MCF 10A (cell line): ENCODE measurements at places on chromosomes 4 and X. TPM values are rescaled to one million over a fixed set of nuclear protein-coding genes. Genes with fewer than 3 reads are reported as not detected.

- DNase-seq = peak; percentile 32
Observed at GRCh38 chr4:16642897-16643296, 255.5 kb downstream of the LDB2 start.

DNA sequence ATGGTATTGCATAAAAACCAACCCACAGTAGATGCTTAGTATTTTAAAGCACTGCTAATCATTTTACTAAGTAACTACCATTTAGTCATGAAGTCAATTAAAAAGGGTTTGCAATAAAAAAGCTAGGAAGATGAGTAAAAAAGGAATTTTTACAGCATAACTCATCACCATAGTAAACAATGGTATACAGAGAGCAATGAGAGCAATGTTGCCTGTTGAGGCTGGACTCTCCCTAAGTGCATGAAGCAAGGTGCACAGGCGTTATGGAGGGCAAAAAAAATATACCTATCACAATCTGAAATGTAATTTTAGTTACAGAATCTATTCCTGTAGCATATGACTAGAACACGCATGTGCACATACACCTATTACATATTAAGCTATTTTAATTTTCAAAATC is 129.6 kb upstream of the BMP3 start:
- DNase-seq = no peak

PCDH18 gene
- total RNA-seq = 3.5 and 4.9 TPM in 2 replicates

FOXR2 gene
- total RNA-seq = not detected in 2 replicates

TMEM131L gene
- 7.8 and 10.1 TPM in 2 replicates for total RNA-seq

DNA sequence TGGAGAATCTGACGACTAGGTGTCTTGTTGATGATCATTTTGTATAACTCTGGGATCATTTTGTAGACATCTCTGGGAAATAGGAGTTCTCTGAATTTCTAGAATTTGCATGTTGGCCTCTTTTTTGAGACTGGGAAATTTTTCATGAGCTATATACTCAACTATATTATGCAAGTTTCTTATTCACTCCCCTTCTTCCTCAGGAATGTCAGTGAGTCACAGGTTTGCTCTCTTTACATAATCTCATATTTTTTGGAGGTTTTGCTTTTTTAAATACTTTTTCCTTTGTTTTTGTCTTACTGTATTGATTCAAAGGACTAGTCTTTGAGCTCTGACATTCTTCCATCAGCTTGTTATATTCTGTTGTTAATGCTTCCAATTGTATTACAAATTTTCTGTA is 1324.2 kb downstream of the TECRL start:
- peak; percentile 34 for DNase-seq

DNA sequence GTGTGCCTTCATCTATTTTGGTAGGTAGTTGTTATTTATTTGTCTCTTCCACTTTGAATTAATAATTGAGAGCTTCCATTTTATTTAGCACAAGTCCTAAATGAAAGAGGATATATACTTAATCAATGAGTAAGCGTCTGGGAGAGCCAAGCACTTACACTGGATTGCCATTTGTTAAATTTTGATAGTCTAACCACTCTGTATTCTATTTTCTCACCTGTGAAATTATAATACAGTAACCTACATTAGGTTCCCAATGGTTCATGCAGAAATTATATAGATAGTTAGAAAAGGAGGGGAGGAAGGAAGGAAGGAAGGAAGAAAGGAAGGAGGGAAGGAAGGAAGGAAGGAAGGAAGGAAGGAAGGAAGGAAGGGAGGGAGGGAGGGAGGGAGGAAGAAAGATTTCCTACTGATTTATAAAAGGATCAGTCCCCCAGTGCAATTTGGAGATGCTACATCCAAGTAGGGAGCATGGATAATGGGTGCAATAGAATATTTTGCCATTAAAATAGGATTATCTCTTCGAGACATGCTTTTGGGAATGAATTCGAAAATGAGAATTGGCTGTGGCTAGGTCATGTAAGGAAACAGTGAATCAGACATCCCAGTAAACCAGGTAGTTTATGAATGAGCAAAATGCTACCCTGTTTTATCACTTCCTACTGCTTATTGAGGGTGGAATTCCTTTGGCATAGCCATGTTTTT is 239.8 kb downstream of the PCDH7 start:
- DNase-seq = no peak

GRCh38 chr4:186719925-186720694 is 3.5 kb downstream of the FAT1 start:
- peak; percentile 67 for DNase-seq

GRCh38 chr4:8580321-8581093 is at the start of gene GPR78:
TSS of gene GPR78 (plus strand) at chr4:8580392. CDS start at chr4:8580983, 591 bp downstream.
- DNase-seq = no peak

GAGE12E gene
- total RNA-seq = not detected in 2 replicates

VCX gene
- total RNA-seq = not detected in 2 replicates

STPG2 gene
- 0.22 and 0.61 TPM in 2 replicates for total RNA-seq

DNA sequence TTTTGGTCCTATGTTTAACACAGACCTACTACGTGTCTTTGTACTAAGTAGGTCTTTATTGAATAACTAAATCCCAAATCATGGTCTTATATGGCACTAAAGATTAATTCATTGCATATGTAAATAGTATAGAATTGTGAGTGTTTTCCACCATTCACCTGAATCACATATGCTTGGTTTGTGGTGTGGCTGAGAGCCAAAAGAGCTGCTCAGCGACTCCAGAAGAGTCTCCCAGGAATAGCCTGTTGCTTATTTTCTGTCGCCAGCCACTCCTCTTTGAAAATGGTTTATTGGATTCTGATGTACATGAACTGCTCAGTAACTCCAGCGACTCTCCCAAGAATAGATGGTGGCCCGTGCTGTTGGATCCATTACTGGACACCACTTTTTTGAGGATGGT is 184.5 kb downstream of the CLCN4 start:
- DNase-seq = peak; percentile 18

DNA sequence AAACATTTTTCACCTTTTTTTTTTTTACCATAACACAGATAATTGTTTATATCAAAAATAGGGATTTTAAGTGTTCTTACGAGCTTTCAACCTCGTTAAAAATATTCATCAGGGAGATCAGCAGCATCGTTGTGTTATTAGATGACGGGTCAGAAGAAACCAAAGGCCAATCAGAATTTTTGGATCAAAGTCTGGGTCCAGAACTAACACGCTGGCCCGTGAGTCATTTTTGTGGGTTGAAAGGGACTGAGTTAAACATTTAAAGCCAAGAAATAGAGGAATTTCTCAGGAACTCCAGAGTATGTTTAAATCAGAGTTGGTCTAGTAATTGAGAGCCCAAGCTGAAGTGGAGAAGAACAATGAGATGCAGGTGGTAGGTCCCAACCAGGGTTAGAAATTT is 170.8 kb downstream of the TLL1 start:
- DNase-seq = no peak

XKRX gene
- 0.17 and 0.26 TPM in 2 replicates for total RNA-seq

DNA sequence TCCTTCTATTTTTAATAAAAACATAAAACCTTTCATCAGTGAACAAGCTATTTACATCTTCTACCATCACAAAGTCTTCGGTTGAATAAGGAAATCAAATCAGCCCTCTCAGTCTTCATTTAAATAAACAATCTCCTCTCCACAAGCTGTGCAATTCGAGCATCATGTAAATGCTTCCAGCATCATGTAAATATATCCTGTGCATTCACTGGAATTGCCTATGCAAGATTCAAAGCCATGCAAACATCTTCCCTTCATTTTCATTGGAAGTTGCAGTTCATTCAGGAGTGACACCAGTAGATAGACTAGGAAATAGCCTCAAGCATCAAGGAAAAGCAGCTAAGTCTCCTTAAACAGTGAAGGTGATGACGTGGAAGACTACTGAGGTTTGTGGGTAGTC is 77.7 kb upstream of the PCDH19 start:
- no peak for DNase-seq

DNA sequence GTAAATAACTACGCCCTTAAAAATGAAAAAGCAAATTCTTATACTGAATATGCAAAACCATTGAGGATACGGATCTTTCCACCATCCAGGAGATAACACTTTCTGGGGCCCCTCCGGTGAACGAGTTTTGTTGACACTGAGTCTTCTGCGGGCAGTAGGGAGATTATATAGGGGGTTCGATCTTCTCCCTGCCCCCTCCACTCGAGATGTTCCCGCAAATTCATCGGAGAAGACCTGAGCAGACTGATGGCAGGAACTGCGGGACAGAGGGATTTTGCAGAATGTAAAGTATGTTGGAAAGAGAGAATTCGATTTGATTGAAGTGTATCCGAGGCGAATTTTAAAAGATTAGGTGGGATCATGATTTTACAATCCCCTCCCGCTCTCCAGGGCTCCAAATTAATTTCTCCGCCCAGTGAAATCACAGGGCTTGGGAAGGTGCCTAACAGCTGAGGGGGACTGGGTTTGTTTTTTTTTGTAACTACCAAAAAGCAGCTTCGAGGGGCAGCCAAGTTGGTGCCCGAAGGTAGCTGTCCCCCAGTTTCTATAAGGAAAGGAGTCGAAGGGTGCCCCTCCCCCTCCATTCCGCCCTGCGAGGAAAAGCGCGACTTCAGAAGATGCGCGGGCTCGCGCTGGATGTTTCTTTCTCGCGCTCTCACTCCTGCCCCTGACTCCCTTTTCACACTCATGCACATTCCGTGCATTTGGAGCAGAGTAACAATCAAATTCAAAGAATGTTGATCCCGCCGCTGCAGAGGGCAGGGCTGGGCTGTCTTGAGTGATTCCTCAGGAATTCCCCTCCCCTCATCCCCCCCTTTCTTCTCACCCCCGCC is 1.2 kb downstream of the TMEM255A start:
- peak; percentile 13 for DNase-seq

DNA sequence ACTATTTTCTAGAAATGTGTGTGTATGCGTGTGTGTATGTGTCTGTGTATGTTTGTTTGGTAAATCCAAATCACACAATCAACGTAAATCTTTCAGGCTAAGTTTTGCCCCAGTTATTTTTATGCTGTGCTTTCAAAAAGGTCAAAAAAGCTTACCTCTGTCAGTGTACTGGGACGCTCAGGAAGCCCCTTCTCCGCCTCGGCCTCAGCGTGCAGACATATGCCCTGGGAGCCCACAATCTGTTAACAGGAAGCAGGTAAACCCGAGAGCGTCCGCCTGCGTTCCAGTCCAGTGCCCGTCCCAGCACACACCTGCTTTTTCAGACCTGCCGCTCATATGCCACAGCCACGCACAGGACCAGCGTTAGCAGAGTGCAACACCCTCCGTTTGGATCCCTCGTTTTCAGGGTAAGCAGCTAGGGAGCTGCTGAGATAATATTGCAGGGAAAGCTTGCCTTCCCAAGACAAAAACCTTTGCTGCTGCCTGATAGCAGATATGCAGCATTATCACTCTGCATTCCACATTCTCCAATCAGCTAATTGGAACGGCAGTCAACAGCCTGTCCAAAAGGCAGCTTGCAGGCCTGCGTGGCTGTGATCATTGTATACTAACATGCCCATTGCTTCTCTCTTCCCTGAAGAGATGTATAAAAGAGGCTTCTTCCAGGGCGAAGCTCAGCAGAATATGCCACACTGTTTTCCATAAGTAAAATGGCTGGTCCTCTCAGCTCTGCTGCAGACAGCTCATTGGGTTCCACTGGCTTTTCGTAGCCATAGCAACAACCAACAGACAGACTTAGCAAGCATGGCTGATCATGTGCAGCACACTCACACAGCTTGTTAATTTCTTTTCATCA is at the start of gene SORBS2:
SORBS2 (minus strand) TSS at position 686 of the 856 bp plus-strand sequence. CDS start 121,623 bp downstream, outside the sequence.
- DNase-seq = peak; percentile 43

DNA sequence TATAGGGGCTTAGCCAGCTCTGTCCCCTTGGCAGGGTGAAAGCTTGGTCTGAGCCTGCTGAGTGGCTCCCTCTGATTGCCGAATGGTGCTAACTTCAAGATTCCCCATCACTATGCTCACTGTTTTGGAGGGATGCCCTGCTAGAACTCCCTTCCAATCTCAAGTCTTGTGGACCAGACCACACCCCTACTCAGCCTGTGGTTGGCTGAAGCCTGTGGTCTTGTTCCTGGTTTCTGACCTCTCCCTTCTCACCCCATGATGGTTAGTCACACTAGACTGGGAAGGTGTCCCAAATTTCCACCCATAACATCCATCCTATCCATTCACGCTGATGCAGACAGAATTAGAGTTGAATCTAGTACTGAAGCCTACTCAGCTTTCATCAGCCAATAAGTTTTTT is 184.7 kb upstream of the NDP start:
- no peak for DNase-seq

DNA sequence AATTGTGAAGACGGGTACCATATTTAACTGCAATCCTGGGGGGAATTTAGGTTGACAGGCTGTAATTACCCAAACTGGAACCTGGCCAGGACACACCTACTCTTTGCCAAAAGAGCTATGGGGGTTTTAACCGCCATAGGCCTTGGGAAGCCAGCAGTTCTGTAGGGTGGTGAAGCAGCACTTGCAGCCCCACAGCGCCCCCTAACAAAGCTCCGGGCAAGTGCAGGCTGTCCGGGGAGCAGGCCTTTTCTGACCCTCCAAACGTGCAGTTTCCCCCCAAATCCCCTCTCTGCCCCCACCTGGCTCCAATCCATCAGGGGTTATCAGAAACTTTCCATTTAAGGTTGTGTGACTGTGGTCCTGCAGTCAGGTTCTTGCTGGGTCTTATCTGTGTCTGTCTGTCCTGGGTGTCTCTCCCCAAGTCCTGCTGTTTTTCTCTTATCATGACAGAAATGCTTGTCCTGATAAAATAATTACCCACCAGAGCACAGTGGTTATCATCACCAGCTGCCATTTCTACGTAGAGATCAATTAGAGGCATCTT is 350.9 kb downstream of the MID1IP1 start:
- peak; percentile 42 for DNase-seq

DNA sequence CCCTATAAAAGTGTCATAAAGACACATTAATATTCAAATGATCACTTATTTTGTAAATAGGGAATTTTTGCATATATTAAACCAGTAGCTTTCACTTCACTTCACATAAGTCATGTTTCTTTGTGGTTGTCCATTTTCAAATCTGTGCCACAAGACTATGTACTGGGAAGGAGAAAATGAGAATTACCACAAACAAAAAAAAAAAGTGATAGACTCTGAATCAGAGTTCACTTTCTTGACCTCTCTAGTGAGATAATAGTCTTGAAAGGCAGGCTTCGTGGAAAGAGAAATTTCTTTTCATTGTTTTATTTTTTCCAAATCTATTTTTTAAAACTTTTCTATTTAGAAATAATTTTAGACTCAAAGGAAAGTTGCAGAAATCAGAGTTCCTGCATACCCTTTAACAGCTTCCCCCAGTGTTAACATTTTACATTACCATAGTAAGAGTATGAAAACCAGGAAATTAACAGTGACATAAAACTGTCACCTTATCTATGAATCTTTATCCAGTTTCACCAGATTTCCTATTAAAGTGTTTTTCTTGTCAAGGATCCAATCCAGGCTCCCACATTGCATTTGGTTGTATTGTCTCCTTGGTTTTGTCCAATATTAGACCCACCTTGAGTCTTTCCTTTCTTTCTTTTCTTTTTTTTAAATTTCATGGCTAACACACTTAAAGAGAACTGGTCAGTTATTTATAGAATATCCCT is 215.4 kb upstream of the PGRMC2 start:
- no peak for DNase-seq

USO1 gene
- 105 and 108 TPM in 2 replicates for total RNA-seq

C4orf54 gene
- not detected in 2 replicates for total RNA-seq

PABPC4L gene
- total RNA-seq = 0.25 and 0.28 TPM in 2 replicates

GRCh38 chrX:720825-721224 is 90.2 kb downstream of the SHOX start:
- DNase-seq = no peak
